Neural crest cell (in vitro differentiated cells): ENCODE measurements at places on chromosomes 4 and X.

DNA sequence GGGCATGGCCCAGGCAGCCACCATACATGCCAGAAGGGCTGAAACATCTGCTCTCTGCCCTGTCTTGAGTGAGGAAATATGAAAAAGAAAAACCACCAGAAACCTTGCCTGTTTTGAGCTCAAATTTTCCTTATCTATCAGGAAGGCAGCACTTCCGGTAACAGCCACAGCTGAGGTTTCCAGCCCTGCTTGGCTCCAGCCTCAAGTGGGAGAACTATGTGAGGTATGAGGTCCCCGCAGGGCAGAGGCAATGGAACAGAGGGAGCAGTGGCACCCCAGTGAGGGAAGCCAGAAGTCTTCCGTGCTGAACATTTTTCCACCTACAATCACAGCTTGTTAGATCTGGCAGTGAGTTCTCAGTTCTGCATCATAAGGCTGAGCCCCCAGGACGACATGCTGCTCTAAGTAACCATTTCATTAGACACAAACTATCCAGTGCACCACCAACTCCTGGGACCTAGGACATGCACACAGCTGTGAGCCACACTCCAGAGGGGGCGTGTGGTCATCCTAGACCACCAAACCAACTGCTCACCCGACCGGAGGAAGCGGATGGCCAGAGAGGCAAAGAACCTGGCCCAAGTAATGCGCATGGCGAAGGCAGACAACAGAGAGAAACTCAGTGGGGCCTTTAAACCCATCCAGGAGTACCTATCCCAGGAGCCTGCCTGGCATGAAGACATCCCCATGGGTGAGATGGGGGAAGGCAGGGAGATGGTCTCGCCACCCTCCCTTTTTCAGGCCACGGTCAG lies 22.6 kb downstream of the WDR1 start:
- no peak for DNase-seq

GRCh38 chrX:107677501-107677901 lies 49.2 kb downstream of the PRPS1 start:
- no peak for DNase-seq

DNA sequence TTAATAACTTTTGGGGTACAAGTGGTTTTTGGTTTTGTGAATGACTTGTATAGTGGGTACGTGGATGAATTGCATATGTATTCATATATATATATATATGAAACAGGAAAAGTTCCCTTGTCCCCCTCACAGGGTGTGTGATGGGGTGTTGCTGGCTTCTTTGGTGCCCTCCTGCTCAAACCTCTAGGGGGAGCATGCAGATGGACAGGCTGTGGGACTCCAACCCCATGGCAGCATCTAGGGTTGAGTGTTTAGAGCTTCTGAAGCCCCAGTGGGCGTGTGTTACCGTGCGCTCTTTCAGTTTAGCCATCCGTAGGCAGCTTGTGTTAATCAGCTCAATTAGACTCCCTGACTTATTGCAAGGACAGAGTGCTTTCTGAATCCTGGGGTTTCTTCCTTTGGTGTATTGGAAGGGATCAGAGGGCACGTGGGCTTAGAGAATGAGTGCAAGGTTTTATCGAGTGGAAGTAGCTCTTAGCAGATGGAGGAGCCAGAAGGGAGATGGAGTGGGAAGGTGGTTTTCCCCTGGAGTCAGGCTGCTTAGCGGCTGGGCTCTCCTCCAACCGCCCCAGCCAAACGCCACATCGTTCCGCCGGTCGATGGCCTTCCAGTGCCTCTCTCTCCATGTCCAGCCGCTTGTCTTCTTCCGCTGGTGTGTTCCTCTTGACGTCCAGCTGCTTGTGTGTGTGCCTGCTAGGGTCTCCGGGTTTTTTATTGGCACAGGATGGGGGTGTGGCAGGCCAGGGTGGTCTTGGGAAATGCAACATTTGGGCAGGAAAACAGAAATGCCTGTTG lies 674.4 kb upstream of the LCORL start:
- no peak for DNase-seq

DNA sequence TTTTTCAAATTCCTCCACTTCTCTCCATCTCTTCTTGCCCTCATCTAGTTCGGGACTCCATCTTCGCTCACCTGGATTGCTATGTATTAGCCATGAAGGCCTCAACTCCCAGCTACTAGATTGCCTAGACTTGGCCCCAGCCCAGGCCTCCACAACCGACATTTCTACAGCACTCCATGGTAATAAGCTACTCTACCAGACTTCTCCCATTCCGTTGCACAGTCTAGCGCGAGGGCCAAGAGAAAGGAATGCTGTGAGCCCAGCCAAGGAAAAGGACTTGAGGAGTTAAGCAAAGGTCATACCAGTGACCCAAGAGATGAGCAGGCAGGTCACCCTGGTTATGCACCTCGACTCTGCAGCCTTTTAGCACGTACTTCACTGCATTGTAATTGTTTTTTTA lies 75.6 kb downstream of the SOWAHB start:
- no peak for DNase-seq

- DNase-seq = no peak
These were observed 554.1 kb upstream of the MAGEB2 start for GRCh38 chrX:29661290-29661689.

- DNase-seq = no peak
These were observed 47.6 kb downstream of the ARHGAP10 start for GRCh38 chr4:147779451-147779850.

DNA sequence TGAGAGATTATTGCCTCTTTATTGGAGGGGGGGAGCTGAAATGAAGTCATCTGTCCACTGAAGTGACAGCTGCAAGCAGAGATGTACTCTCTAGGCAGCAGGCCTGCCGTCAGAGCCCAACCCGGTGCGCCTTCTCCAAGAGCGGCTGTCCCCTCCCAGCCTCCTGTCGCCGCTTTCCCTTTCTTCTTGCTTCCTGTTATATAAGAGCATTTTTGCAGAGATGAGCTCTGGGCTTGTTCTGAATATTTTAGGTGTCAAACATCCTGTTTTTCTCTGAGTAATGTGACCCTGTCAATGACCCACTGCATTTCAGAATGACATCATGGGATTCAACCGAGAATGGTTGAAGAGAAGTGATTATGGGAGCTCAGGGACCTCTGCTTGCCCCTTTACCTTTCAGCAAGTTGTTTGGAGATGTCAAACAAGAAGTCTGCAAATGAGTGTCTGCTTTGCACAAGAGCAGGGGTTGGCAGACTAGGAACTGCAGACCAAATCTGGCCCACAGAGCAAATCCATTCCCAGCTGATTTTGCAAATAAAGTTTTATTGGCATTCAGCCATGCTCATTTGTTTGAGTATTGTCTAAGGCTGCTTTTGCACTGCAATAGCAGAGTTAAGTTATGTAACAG lies 79.9 kb downstream of the SLC9A6 start:
- DNase-seq = no peak

GRCh38 chrX:130874751-130875150 lies 28.3 kb downstream of the ENOX2 start:
- DNase-seq = no peak

DNA sequence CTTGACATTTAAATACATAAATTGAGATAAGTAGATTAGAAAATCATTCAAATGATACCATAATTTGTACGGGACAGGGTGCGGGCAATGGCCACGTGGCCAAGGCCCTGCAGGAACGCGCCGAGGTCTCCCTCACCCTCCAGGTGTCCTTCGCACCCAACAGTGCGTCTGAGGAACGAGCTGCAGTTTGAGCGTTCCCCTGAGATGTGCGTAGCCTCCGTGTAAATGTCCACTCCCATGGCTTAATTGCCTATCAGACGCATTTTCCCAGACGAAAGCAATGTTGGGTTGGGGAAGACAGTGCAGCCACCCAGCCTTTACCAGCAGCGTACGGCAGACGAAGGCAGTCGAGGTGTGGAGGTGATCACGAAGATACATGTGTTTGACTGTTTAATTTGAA lies 56.4 kb downstream of the CPLX1 start:
- no peak for DNase-seq
